ENCODE measurements at places on chromosomes 2 and 18. TPM values are rescaled to one million over a fixed set of nuclear protein-coding genes. Genes with fewer than 3 reads are reported as not detected.

DNA sequence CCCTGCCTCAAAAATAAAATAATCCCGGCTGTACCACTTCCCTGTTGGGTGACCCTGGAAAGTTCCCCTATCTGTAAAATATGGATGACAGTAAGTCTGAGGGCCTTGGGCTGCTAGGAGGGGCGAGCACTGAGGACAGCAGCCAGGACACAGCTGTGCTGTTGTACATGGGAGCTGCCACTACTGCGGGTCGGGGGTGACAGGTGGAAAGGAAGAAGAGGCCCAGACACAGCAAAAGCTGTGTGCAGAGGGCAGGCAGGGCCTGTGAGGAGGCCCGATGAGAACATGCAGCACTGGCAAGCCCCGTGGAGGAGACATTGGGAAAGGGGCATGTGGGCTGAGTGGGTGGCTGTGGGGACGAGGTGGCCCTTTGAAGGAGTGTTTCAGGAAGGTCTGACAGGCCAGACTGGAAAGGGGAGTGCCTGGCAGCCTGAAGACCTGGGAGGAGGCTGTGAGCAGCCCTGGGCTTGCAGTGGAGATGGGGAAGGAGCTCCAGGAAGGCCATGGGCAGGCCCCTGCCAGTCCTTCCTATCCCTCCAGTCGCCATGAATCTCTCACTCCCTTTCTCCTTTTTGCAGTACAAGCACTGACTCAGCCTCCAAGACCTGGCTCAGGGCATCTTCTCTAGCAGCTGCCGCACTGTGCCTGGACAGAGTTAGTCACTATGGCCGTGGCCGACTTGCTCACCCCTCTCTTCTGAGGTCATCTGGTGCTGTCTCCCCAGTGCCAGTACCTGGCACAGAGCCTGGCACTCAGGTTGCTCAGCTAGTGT lies 28.9 kb upstream of the SEMA4C start:
- DNase-seq = no peak

- no peak for DNase-seq
Measured at GRCh38 chr18:64259871-64260270, 111.0 kb upstream of the LINC00305 start.

CYP27C1 gene
- total RNA-seq = not detected

C2orf68 gene
- 33.7 TPM for total RNA-seq

SP110 gene
- total RNA-seq = 96.2 TPM
